HT1080 (cell line): ENCODE measurements at places on chromosomes 5 and 9.

- no peak for DNase-seq
Observed at GRCh38 chr9:121709798-121710197, 58.4 kb downstream of the DAB2IP start.

DNA sequence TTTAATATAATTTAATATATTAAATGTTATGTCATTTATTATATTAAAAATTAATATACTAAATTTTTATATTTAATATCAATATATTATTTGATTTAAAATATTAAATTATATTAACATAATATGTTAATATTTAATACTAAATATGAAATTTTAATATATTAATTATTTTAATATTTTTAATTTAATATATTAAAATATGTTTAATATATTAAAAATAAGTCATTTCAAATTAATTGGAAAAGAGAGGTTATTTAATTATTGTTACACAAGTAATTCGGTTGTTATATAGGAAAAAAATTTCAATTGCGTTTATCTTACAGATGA, 114.2 kb downstream of the LIFR start:
- no peak for DNase-seq

- peak; percentile 65 for DNase-seq
Observed at GRCh38 chr5:131328536-131329285, 64.9 kb downstream of the CDC42SE2 start.

- DNase-seq: peak; percentile 99
Observed at GRCh38 chr5:142215915-142216681, 107.5 kb downstream of the NDFIP1 start.

DNA sequence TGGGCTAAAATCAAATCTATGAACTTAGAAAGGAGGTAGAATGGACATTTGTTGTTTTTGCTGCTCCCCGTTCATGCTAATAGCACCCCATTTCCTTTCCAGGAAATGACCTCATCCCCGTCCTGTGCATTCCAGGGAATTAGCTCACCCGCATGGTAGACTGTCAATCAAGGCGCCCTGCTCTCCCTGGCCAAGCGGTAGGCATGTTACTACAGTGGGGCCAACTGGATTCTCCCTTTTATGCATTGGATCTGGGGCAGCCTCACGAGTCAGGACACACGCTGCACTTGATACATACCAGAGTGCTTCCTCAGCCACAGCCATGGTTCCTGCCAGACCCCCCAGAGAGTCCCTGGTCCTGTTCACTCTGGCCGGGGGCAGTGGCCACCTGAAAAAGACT, 111.0 kb upstream of the PTCH1 start:
- DNase-seq: peak; percentile 14

- DNase-seq: peak; percentile 41
Observed at GRCh38 chr5:368183-369084, 46.9 kb downstream of the AHRR start.

DNA sequence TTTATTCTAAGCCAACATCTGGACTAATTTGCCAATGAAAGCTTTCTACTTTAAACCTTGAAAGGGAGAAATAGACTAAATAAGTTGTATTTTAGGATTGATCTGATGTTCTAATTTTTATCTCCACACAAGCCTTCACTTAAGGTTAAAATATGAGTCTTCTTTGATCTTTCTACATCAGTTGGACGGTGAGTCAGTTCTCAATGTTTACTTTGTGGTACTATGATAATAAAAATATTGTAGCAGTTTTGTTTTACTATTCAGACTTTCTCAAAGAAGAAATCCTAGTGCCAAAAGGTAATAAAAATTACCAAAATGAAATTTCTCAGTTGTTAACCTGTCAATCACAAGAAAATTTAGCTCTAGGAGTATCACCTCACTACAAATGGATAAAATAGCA, 203.5 kb upstream of the RGMB start:
- DNase-seq: peak; percentile 36

GRCh38 chr5:125992050-125992449, 431.2 kb upstream of the GRAMD2B start:
- DNase-seq: no peak

DNA sequence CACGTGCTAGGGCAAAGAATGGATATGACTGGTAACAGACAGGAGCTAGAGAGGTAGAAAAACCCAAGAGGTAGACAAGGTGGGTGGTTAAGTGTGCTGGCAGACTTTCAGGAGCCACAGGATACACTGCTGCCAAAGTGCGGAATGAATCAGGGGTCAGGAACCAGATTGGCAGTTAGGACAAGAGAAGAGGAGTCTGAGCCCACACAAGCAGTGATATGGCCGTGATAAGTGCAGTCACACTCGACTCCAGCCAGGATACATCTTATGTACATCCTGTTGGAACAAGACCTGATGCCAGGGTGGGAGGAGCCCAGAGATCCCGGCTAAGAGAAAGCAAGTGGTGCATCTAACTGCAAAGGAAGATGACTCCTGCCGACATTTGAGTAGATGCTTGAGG, 10.0 kb downstream of the SLIT3 start:
- peak; percentile 36 for DNase-seq

DNA sequence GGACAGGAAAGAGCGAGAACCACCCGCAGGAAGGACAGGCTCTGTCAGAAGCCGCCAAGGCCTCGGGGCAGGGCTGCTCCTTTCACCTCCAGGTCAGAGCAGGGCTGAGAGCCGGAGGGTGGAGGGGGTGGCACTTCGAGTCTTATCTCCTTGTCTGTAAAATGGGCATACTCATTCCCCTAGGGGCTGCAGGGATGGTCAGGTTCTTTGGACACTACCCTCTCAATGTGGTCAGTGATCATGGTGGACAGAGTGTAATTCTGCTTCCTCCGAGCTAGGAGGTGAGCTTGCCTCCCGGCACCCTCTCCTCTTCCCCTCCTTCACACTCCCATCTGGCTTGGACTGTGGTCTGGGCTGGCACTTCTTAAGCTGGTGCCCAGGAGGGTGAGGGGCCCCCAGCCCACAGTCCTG, 39.6 kb downstream of the RGS3 start:
- no peak for DNase-seq

GRCh38 chr9:115035841-115036612, 81.9 kb downstream of the TNC start:
- DNase-seq: no peak

DNA sequence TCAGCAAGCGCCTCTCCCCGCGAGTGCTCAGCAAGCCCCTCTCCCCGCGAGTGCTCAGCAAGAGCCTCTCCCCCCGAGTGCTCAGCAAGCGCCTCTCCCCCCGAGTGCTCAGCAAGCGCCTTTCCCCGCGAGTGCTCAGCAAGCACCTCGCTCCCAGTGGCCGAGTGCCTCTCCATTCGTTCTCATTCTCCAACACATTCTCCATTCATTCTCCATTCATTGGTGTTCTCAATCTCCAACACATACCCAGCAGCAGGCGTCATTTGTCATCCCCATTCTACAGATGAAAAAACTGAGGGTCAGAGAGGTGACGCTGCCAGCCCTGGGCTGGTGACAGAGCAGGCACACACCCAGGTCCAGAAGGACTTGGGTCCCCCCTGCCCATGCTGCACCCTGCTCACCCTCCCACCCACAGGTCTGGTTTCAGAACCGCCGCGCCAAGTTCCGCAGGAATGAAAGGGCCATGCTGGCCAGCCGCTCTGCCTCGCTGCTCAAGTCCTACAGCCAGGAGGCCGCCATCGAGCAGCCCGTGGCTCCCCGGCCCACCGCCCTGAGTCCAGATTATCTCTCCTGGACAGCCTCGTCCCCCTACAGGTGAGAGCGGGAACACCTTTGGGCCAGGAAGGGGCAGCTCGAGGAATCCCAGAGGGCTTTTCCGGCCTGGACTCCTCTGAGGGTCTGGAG, 32.5 kb downstream of the PTGES start:
- DNase-seq: no peak

GRCh38 chr9:71249729-71250317, 128.4 kb upstream of the TRPM3 start:
- peak; percentile 50 for DNase-seq

DNA sequence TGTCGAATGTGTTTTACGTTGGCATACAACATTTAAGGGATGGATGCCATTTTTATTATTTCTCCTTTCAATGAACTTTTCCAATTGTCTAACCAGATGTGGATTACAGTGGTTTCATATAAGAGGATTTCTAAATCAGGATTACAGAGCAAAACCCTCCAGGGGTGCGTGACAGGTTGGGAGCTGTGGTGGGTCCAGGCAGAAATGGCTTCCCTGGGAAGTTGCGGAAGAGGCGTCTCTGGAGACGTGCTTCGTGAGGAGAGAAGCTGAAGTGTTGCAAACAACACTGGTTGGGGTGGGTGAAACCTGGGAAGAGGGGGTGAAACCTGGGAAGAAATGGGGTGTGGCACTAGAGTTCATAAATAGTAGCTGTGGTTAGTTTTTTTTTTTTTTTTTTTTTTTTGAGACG, 4.5 kb upstream of the RPL26L1 start:
- DNase-seq: no peak

DNA sequence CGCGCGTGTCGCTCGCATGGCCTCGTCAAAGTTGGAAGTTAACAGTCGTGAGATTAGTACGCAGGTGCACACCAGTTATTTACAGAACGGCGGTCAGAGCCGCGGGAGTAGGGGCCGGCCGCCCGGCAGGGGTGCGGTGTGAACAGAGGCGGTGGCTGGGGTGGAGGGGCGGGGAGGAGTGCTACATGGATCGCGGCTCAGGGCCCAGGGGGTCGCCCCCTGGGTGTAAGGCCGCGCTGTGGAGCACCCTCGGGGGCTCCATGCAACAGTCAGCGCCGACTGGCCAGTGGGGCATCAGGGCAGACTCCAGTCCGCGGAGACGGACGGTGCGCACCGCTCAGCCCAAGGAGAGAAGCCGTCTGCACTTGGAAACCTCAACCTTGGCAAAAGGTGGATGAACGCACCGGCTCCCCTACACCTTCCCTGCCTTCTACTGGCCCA, 60.3 kb downstream of the ZNF354C start:
- no peak for DNase-seq
